ENCODE measurements at places on chromosomes 4 and X.

DNA sequence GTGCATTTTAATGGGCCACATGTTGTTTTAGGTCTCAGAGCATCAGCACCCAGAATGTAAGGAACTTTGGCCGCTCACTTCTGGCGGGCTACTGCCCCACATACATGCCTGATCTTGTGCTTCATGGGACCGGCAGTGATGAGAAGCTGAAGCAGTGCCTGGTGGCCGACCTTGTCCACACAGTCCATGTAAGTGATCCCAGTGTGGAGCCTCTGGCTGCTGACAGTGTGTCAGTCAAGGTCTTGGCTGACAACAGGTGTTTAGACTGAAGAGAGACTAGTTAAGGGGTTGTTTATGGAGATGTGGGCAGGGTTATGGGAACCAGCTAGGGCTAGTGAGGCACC, 101.4 kb downstream of the FNIP2 start:
- H3K36me3 ChIP-seq: peaks cover 19% of the 10 kb centered on the region
- H3K27me3 ChIP-seq: no peaks in the 10 kb centered on the region
- H3K27ac ChIP-seq: no peak overlapping the region

GRCh38 chr4:76212851-76213414, 691 bp downstream of the SCARB2 start:
- H3K4me1 ChIP-seq: peaks cover 63% of the 10 kb centered on the region
- no peak for DNase-seq
- peaks cover 20% of the 10 kb centered on the region for H3K36me3 ChIP-seq
- H3K27ac ChIP-seq: peak overlapping the region; percentile 62
- H3K27me3 ChIP-seq: no peaks in the 10 kb centered on the region
- peak overlapping the region; percentile 71 for H3K4me3 ChIP-seq

DNA sequence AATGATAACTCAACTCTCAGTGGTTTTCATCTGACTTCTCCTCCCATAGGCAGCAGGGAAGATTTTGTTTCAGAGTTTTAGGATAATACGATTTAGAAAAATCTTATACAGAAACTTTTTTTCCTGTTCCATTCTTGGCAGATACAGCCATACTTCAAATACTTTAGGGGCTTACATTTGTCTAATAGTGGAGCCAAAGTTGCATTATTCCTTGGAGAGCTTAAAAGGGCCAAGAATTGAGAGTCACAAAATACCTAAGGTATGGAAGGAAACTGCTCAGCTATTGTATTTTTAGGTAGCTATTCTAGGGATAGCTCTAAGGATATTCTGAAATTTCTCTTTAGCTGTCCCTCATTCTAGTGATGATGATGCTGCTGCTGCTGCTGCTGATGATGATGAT, 132.9 kb upstream of the PTCHD1 start:
- H3K4me1 ChIP-seq: no peaks in the 10 kb centered on the region
- no peak overlapping the region for H3K27ac ChIP-seq
- H3K27me3 ChIP-seq: no peaks in the 10 kb centered on the region
- no peaks in the 10 kb centered on the region for H3K36me3 ChIP-seq
- no peak overlapping the region for H3K4me3 ChIP-seq
- DNase-seq: no peak

- DNase-seq: no peak
- no peak overlapping the region for H3K27ac ChIP-seq
- no peaks in the 10 kb centered on the region for H3K4me1 ChIP-seq
- no peaks in the 10 kb centered on the region for H3K36me3 ChIP-seq
- H3K4me3 ChIP-seq: no peak overlapping the region
These were observed 61.5 kb upstream of the ADRA2C start for GRCh38 chr4:3704669-3705068.

GRCh38 chr4:26509681-26510333, 19.5 kb upstream of the CCKAR start:
- H3K27me3 ChIP-seq: peaks cover 19% of the 10 kb centered on the region
- no peak overlapping the region for H3K27ac ChIP-seq
- H3K4me1 ChIP-seq: no peaks in the 10 kb centered on the region
- no peak overlapping the region for H3K4me3 ChIP-seq
- no peaks in the 10 kb centered on the region for H3K36me3 ChIP-seq
- no peak for DNase-seq

DNA sequence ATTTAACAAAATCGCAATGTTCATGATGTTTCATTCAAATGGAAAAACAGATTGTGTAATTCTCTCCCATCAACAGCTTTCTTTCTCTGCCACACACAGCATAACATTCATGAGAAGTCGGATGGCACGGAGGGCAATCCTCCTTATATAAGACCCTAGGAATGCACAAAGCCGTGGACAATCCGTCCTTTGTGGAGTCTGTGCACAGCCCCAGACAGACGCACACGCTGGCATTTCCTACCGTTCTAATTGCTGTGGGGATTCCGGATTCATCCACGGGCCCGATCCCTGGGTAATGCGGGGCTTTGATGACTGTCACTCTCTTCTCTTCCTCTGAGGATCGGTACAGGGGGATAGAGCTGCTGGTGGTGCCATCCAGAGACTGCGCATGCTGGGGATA, 121.9 kb upstream of the PDLIM3 start:
- H3K4me3 ChIP-seq: no peak overlapping the region
- no peaks in the 10 kb centered on the region for H3K27me3 ChIP-seq
- no peaks in the 10 kb centered on the region for H3K36me3 ChIP-seq
- peaks cover 2% of the 10 kb centered on the region for H3K4me1 ChIP-seq
- DNase-seq: no peak
- H3K27ac ChIP-seq: no peak overlapping the region

DNA sequence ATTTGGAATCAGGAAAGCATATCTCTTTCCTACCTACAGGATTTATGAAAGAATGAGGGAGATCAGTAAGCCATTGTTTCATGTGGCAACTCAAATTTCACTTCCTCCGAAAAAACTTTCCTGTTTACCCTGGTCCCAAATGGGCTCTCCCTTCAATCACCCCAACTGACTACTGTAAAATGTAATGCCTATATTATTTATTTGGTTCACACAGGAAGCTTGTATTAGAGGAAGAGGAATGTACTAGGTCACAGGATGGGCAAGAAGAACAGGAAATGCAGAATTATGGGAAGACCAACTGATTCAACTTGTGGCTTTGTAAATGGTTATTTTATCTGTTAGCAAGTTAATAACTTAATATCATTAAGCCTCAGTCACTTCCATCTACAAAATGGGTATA, 23.1 kb downstream of the COL4A6 start:
- no peaks in the 10 kb centered on the region for H3K36me3 ChIP-seq
- H3K4me1 ChIP-seq: no peaks in the 10 kb centered on the region
- no peak overlapping the region for H3K4me3 ChIP-seq
- H3K27me3 ChIP-seq: no peaks in the 10 kb centered on the region
- no peak for DNase-seq
- no peak overlapping the region for H3K27ac ChIP-seq

DNA sequence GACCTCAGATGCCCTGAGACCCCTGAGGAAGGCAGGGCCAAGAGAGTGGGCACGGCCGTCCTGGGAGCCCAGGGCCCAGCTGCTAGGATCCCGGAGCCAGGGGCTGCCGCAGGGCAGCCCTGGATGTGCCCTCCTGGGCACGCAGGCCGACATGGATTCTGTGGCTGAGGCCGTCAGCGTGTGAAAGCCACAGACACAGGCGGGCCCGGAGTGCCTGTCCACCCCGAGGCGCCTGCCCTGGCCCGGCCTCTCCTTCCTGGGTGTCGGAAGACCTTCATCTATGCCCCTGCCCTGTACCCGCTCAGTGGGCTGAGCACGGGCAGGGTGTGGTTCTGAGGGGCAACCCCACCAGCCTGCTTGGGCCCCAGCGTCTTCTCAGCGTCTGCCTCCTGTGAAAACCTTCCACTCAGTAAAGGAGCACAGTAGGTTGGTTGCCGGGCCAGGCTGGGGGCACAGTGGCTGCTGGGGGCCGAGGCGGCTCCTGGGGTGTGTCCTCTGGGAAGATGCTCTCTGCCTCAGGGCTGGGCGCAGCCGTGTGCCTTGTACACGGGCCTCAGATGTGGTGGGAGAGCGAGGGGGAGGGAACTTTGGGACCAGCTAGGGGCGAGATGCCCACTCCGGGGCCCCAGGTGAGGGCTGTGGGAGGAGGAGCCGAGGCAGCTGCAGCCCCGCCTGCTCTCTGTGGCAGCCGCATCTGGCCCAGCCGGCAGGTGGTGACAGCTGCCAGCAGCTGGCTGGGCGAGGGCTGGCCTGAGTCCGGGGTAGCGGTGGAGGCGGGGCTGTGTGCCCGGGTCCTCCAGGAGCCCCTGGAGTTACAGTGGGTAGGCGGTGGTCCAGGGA, 20.8 kb downstream of the FGFRL1 start:
- peak; percentile 38 for DNase-seq
- no peak overlapping the region for H3K27ac ChIP-seq
- peaks cover 10% of the 10 kb centered on the region for H3K36me3 ChIP-seq

DNA sequence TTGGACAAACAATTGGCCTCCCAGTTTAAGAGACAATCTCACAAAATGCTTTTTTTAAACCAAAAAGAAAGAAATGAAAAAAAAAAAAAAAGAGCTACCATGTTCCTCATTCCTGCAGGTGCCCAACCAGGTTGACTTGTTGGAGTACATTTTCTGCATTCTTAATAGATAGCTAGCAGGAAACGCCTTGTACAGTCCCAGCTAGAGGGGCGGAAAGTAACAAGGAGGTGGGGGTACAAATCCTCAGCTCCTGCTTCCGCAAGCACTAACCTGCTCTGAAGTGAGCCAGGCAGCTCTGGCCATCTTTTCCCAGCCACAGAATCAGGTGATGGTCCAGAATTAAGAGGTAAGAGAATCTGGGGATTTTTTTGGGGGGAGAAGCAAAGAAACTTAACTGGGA, at the start of gene VGLL1:
Gene VGLL1, plus strand, starts transcription at position 265 of the 400 bp plus-strand sequence. CDS start 3,806 bp downstream, outside the sequence.
- H3K4me1 ChIP-seq: peaks cover 74% of the 10 kb centered on the region
- DNase-seq: peak; percentile 60
- no peaks in the 10 kb centered on the region for H3K27me3 ChIP-seq
- peaks cover 18% of the 10 kb centered on the region for H3K36me3 ChIP-seq

GRCh38 chrX:19642241-19643109, 127.2 kb upstream of the MAP3K15 start:
- peaks cover under 1% of the 10 kb centered on the region for H3K4me1 ChIP-seq
- no peaks in the 10 kb centered on the region for H3K27me3 ChIP-seq
- H3K4me3 ChIP-seq: no peak overlapping the region
- peaks cover 34% of the 10 kb centered on the region for H3K36me3 ChIP-seq
- DNase-seq: no peak

DNA sequence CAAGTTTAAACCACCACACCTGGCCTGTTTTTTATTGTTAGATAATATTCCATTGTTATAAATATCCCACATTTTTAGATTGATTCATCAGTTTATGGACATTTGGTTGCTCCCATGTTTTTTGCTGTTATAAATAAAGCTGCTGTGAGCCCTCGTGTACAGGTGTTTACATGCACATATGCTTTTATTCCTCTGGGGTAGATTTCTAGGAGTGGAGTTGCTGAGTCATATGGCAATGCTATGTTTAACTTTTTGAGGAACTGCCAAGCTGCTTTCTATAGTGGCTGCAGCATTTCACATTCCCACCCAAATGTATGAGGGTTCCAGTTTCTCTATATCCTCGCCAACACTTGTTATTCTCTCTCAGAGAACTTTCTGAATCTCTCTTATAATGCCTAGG, 90.5 kb downstream of the TBL1X start:
- H3K27ac ChIP-seq: no peak overlapping the region
- no peaks in the 10 kb centered on the region for H3K27me3 ChIP-seq
- DNase-seq: no peak

GRCh38 chrX:39616098-39616729, 481.5 kb downstream of the BCOR start:
- no peak overlapping the region for H3K27ac ChIP-seq
- H3K4me1 ChIP-seq: peaks cover 45% of the 10 kb centered on the region
- no peak for DNase-seq
- H3K4me3 ChIP-seq: no peak overlapping the region
- peaks cover 8% of the 10 kb centered on the region for H3K36me3 ChIP-seq

DNA sequence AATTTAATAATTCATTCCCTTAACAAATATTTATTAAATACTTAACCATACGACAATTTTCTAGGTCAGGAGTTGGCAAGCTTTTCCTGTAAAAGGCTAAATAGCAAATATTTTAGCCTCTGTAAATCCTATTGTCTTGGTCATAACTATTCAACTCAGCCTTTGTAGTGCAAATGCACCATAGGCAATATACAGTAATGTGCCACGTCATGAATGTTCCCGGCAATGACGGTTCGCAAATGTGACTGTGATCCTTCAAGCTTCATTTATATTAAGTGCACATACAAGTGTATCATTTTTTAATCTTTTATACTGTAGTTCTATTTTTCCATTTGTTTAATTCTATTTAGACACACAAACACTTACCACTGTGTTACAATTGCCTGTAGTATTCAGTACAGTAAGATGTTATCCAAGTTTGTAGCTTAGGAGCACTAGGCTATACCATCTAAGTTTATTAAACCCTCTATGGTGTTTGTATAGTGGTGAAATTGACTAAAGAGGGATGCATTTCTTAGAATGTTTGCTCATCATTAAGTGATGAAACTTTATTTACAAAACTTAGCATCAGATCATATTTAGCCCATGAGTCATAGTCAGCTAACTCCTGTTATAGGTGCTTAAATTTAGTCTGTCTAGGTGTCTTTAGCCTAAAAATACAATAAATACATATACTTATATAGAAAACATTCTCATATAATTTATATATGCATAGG, 553.6 kb downstream of the STPG2 start:
- no peak for DNase-seq
- H3K4me3 ChIP-seq: no peak overlapping the region
- no peaks in the 10 kb centered on the region for H3K27me3 ChIP-seq
- H3K4me1 ChIP-seq: no peaks in the 10 kb centered on the region
- H3K27ac ChIP-seq: no peak overlapping the region
- H3K36me3 ChIP-seq: no peaks in the 10 kb centered on the region

DNA sequence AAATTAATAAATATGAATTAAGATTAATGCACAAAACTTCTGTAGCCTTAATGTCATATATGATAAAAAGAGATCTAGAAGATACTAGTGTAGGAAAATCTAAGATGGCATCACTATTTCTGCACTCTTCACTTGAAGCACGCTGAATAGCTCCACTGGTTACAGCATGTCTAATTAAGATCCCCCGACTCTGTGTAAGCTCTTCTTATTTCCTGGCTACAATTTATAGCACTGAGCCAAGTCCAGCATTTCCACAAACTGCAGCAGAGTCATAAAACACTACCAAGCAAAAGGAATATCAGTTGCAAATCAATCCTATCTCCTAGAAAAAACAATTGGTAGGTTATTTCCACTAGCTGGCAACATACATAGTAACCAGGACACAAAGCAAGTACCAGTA, 1.3 kb upstream of the CCNA2 start:
- H3K27me3 ChIP-seq: no peaks in the 10 kb centered on the region
- peaks cover 21% of the 10 kb centered on the region for H3K36me3 ChIP-seq
- no peaks in the 10 kb centered on the region for H3K4me1 ChIP-seq
- DNase-seq: no peak
- no peak overlapping the region for H3K4me3 ChIP-seq

DNA sequence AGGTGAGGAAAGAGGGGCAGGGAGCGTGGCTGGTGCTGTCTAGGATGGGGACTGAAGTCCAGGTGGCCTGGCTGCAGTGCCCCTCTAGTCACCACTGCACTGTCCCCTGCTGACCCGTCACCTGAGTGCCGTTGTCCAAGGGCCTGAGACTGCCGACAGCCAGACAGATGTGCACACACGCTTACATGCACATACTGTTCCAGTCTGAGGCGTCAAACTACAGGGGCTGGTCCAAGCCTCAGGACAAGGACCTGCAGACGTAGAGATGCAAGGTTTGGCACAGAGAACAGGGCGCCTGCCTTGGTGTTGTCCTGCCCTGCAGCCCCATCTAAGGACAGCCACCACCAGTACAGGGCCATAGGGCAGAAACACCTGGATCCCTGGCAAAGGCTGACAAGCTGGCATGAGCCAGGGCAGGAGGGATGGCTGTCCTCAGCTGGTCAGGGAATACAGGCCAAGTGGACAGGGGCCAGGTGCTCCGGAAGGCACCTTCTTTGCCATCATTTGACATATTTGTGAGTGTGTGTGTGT, 1.7 kb downstream of the SLC2A9 start:
- no peaks in the 10 kb centered on the region for H3K36me3 ChIP-seq
- H3K27ac ChIP-seq: no peak overlapping the region
- peaks cover 12% of the 10 kb centered on the region for H3K27me3 ChIP-seq
